ENCODE measurements at places on chromosomes 3 and 15.

GRCh38 chr3:179666436-179667035 is 13.7 kb downstream of the USP13 start:
- DNase-seq: no peak

- DNase-seq: no peak
These were observed 14.5 kb upstream of the ONECUT1 start for GRCh38 chr15:52804526-52805081.

- DNase-seq: no peak
These were observed 104.6 kb downstream of the ZIC1 start for GRCh38 chr3:147513785-147514184.

DNA sequence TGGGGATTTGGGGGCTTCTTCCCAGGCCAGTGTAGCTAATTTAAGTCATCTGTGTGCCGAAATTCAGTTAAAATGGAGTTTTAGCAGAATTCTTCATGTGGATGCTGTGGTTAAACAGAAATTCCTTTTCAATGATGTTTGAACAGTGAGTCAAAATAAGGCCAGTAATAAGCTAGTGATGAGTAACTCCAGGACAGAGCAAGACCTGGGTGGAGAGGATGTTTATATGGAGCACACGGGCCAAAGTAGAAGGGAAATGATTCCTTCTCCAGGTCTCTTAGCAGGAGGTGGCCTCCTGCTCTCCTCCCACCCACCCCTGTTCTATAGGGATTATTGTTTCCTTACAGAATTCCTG is 31.9 kb upstream of the UACA start:
- DNase-seq: no peak

- DNase-seq: no peak
These were observed 29.0 kb upstream of the HHATL start for GRCh38 chr3:42731476-42732195.

GRCh38 chr3:153370680-153371079 is 208.7 kb downstream of the RAP2B start:
- DNase-seq: no peak

DNA sequence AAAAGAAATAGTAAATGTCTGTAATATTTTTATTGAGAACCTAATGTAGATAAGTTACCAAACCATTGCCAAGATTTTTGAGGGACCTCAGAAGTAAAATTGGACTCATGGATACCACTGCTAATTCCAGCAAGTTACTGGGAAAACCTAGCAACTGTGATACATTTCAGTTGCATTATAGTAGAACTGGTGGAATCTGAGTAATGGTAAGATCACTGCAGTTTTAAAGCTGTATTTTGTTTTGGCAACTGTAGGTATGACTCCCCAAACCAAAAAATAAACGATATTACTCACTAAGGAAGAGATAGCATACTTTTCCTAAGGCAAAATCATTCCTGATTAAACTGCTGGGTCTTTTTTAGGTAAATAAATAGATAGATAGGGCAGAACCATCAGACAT is 54.0 kb downstream of the ARMC8 start:
- no peak for DNase-seq

GRCh38 chr15:59924812-59925522 is 79.1 kb upstream of the FOXB1 start:
- no peak for DNase-seq
